GM04504 (cell line): ENCODE measurements at places on chromosomes 12 and 14.
A peak's percentile ranks its signal among the peaks of the same experiment; 100 is the strongest.

- no peak for DNase-seq
These were observed 3.9 kb upstream of the SYNE3 start for GRCh38 chr14:95520346-95520745.

DNA sequence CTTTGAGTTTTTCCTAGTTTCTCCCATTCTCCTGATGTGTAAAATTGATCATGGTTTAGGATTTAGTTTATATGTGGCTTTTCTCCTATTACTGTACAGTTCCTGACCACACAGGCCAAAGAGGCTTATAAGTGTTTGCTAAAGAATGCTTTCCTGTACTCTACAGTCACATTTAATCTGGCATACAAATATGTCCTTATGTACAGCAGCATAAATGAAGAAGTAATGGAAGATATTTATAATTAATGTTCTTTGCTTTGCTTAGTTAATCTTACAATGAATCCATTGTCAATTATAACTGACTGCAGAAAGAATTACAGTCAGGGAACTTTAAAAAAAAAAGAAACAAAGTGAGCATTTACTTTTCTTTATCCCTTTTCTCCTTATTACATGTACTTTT is 293.9 kb downstream of the KCNC2 start:
- no peak for DNase-seq

- DNase-seq, result no peak
These were observed 78.0 kb downstream of the B4GALNT3 start for GRCh38 chr12:537772-538171.

GRCh38 chr12:55707841-55708694 is at the start of gene ITGA7:
Gene ITGA7, minus strand, starts transcription at chr12:55707904. Its CDS starts 222 bp downstream, at chr12:55707682.
- DNase-seq, result no peak

DNA sequence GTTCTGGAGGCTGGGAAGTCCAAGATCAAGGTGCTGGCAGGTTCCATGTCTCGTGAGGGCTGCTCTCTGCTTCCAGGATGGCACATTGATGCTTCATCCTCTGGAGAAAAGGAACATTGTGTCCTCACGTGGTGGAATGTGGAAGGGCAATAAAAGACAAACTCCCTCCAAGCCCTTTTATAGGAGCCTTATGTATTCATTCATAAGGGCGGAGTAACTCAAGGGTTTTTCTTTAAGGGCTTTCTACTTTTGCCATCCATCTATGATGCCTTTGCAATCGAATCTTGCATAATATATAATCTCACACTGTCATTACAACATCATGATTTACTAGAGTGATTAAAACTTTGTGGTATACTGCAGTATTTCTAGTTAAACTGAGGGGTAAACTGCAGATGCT is 132.7 kb upstream of the DDHD1 start:
- DNase-seq, result no peak

DNA sequence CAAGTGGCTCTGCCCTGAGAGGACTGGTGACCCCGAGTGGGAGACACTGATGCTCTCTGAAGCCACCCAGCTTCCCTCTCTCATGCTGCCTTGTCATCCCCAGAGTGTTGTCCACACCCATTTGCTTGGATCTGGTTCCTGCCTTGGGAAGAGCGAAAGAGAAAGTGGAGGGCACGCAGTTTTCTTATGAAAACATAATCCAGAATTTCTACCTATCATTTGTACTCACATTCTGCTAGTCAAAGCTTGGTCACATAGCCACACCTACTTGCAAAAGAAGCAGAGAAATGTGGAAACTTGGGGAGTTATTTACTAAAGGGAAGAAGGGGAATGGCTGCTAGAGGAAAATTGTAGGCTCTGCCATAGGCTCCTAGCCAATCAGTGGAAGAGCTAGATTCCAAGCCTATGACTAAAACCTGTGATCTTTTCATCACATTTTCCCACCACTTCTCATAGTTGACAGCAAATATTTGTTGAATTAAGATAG is 326.3 kb downstream of the ZFP36L1 start:
- DNase-seq, result peak; percentile 79

DNA sequence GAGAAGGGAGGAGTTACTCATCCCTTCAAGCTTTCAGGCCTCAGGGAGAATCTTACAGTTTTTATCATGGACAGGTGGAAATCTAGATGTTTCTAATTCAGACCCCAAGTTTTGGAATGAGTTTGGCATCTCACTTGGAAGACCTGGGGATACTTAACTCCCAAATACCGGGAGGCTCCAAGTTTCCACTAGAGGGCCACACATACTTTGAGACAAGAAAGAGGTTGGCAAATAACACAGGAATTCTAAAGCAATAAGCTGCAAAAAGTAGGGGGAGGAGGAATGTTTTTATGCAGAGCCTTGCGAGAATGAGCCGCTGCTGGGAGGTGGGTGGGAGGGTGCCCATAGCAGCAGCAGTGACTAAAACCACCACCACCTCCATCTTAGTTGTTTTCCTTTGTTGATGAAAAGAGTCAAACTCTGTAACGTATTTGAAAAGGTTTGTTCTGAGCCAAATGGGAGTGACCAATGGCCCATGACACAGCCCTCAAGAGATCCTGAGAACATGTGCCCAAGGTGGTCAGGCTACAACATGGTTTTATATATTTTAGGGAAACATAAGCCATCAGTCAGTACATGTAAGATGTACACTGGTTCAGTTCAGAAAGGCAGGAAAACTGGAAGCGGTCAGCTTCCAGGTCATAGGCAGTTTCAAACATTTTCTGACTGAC is 34.2 kb upstream of the RNASE1 start:
- no peak for DNase-seq

GRCh38 chr14:62077676-62078261 is 315.5 kb downstream of the SNAPC1 start:
- no peak for DNase-seq

- no peak for DNase-seq
These were observed 13.6 kb upstream of the OR4Q3 start for GRCh38 chr14:19729763-19730162.

DNA sequence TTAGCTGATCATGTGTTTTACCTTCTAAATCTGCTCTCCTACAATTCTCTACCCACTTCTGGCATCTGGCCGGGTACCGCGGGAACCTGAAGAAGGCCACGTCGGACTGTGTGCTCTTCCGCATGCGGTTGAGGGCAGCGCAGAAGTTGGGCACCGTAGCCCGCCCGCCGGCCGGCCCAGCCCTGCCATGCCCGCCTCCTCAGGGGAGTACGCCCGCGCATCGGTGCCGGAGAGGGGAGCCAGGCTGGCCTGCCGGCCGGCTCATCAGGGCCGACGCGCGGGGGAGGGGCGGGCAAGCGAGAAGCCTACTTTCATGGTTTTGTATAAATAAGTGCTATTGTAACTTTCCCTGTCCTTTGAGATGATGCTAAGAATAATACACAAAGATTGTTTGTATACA is 19.9 kb upstream of the ADAMTS20 start:
- no peak for DNase-seq

- DNase-seq, result peak; percentile 78
These were observed 66.2 kb upstream of the PTGR2 start for GRCh38 chr14:73785336-73785833.

DNA sequence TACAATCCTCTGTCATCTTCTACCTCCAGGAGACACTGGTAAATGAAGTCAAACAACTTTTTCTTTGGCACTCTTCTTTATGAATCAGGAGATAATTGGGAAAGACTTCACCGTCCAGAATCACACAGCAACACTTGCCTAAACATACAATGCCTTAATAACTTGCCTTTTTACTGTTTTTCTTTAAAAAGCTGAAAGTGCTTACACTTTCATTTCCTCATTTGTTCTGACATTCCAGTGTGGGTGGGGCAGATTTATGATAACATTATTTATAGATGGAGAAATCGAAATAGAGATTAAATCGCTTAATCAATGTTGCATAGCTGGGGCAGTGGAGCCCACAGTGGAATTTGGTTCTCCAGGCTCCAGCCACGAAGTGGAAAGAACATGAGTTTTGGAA is 2.8 kb upstream of the FRS2 start:
- no peak for DNase-seq

GRCh38 chr12:131434208-131435125 is 276.4 kb upstream of the SFSWAP start:
- no peak for DNase-seq

- DNase-seq, result no peak
These were observed 129.4 kb downstream of the C12orf75 start for GRCh38 chr12:105459760-105460330.

DNA sequence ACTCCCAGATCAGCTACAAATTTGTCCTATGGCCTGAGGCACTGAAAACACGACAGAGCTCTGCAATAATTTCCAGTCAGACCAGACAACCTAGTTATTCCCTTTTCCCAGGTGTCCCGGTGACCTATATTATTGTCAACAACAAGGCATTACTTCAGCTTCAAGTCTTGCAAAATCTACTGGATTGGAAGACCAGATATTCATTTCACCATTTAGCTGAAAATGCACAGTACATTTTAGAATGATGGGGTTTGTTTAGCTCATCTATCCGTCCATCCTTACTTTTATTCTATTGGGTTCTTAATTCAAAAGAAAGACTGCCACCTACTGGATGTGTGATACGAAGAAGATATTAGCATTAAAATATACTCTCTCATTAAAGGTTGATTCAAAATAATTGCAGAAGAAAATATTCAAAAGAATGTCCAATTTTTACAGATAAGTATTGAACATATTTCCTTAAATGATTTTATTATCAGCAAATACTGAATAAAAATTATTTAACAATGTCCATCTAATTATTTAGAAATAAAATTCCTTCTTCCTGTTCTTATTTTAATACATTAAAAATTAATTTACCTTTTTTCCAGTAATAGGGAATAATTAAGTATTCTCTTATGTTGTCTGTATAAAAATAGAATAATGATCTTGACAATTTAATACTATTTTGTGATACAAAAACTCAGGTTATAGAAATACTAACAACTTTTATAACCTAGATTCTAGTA is 244.9 kb upstream of the LRIG3 start:
- DNase-seq, result peak; percentile 25

DNA sequence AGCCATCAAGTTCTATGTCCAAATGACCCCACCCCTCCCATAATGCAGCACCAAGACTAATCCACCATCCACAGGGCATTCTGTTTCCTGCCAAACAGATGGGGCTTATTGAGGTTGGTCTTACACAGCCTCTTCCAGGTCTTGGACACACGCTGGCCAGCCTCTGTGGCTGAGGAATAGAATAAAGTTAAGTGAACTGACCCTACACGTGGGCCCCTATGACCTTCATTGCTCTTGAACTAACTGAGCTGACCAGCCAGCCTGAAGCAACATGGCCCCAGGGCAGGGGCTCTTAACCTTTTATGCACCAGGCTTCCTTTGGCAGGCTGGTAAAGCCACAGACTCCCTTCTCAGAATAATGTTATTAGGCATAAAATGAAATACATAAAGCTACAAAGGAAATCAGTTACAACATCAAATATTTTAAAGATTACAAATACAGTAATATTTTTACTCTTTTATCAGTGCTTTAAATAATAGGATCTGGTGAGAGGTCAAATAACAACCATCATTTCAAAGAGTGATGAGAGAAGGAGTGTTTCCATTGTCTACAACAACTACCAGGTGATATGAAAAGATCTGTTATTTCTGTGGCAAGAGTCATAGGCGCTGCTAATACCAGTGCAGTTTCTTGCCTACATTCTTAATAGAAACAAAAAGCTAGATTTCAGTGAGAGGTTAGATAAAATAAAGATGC is 192.9 kb upstream of the NUDT4 start:
- DNase-seq, result no peak

GRCh38 chr12:129871991-129872972 is 31.5 kb downstream of the TMEM132D start:
- DNase-seq, result no peak

DNA sequence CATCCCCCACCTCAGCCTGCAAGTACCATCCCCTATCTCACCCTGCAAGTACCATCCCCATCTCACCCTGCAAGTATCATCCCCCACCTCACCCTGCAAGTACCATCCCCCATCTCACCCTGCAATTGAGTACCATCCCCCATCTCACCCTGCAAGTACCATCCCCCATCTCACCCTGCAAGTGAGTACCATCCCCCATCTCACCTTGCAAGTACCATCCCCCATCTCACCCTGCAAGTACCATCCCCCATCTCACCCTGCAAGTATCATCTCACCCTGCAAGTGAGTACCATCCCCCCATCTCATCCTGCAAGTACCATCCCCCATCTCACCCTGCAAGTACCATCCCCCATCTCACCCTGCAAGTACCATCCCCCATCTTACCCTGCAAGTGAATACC is 45.0 kb downstream of the ZC3H14 start:
- DNase-seq, result no peak

DNA sequence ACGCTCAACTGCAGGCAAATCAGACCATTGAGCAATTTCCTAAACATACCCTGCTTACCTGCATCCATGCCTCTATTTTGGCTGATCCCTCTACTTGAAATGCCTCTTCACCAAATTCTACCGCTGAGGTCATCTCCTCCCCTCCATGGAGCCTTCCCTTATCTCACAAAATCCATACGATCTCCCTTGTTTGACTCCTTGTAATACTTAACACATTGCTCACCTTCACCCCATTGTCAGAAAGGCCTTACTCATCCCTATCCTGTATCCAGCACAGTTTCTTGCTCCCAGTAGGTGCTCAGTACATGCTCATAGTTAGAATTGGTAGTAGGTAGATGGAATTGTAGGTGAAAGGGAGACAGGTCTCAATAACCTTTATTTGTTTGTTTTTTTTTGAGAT is 5.4 kb downstream of the DDN start:
- DNase-seq, result no peak

DNA sequence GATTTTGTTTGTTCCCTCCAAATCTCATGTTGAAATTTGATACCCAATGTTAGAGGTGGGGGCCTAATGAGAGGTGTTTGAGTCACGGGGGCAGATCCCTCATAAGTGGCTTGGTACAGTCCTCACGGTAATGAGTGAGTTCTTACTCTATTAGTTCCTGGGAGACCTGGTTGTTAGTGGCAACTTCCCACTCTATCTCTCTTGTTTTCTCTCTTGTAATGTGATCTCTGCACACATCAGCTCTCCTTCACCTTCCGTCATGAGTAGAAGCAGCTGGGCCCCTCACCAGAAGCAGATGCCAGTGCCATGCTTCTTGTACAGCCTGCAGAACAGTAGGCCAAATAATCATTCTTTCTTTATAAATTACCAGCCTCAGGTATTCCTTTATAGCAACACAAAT is 29.6 kb upstream of the KCNK10 start:
- no peak for DNase-seq

- no peak for DNase-seq
These were observed 612 bp upstream of the ZDHHC22 start for GRCh38 chr14:77142005-77142800.

DNA sequence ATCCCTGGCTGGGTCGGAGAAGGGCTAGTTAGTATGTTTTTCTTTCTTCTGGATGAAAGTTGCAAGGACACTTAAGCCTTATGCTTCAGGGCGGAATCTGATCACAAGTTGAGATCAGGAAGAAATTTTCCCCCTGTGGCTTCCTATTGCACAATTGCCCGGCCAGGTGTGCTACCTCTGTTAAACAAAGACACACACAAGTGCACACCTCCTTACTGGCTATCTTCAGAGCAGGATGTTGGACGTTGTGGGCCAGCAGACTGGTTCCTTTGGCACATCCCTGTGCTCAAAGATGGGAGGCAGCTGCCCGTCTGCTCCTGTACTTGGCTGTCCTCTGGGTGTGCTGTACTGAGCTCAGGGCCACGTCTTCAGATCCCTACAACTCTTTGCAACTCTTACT is 19.1 kb downstream of the ETV6 start:
- DNase-seq, result no peak

- no peak for DNase-seq
These were observed 647.1 kb upstream of the FLRT2 start for GRCh38 chr14:84882830-84883229.

GRCh38 chr14:77407158-77407557 is 16.2 kb downstream of the NOXRED1 start:
- no peak for DNase-seq

GRCh38 chr12:19302100-19302640 is 137.1 kb upstream of the AEBP2 start:
- no peak for DNase-seq

GRCh38 chr12:94309373-94309772 is 150.3 kb downstream of the CEP83 start:
- DNase-seq, result no peak
